Osteocyte (in vitro differentiated cells): ENCODE measurements at places on chromosomes 2 and 18. TPM values are rescaled to one million over a fixed set of nuclear protein-coding genes. Genes with fewer than 3 reads are reported as not detected.

Gene AP1S3
- total RNA-seq = 3.1 and 3.5 TPM in 2 replicates

Gene MC4R
- total RNA-seq = not detected in 2 replicates

Gene SEMA4F
- 12.1 and 14.2 TPM in 2 replicates for total RNA-seq

Gene LOXL3
- total RNA-seq = 58.1 and 62.1 TPM in 2 replicates

Gene STPG4
- 0.37 and 0.56 TPM in 2 replicates for total RNA-seq

Gene FECH
- 28.0 and 31.8 TPM in 2 replicates for total RNA-seq

Gene NABP1
- 10.6 and 12.2 TPM in 2 replicates for total RNA-seq

Gene VWC2L
- total RNA-seq = not detected in 2 replicates

Gene METAP1D
- 6.5 and 8.5 TPM in 2 replicates for total RNA-seq

Gene BOLL
- not detected in 2 replicates for total RNA-seq

Gene CSRNP3
- 1.5 and 1.9 TPM in 2 replicates for total RNA-seq

Gene IRS1
- 19.8 and 20.0 TPM in 2 replicates for total RNA-seq

Gene PAIP2B
- 0.55 and 0.78 TPM in 2 replicates for total RNA-seq

Gene STARD6
- not detected in 2 replicates for total RNA-seq

Gene RNU2-63P
- 4.7 TPM in 1 of 2 replicates, not detected in the other for total RNA-seq

Gene EMILIN1
- 206 and 212 TPM in 2 replicates for total RNA-seq

Gene LONRF2
- total RNA-seq = 0.26 and 0.32 TPM in 2 replicates

Gene TPO
- not detected in 2 replicates for total RNA-seq

Gene IGFBP5
- 1,145 and 1,383 TPM in 2 replicates for total RNA-seq

Gene ANKRD30BL
- not detected in 2 replicates for total RNA-seq

Gene UGT1A8
- total RNA-seq = not detected in 2 replicates

Gene B3GNT7
- 1.1 and 1.5 TPM in 2 replicates for total RNA-seq

Gene C2orf15
- total RNA-seq = 0.26 TPM in 1 of 2 replicates, not detected in the other

Gene CTAGE1
- total RNA-seq = not detected in 2 replicates

Gene UGT1A5
- not detected in 2 replicates for total RNA-seq

Gene CLK1
- total RNA-seq = 92.0 and 96.8 TPM in 2 replicates

Gene ANKRD62
- not detected in 2 replicates for total RNA-seq

Gene TBR1
- 0.30 TPM in 1 of 2 replicates, not detected in the other for total RNA-seq

Gene PRKAG3
- total RNA-seq = not detected in 2 replicates

Gene POMC
- not detected in 2 replicates for total RNA-seq

Gene FAM117B
- total RNA-seq = 8.4 and 9.6 TPM in 2 replicates

Gene KCNJ13
- not detected in 2 replicates for total RNA-seq

Gene AQP12B
- total RNA-seq = not detected in 2 replicates

Gene ABCG8
- total RNA-seq = not detected in 2 replicates

Gene CNTNAP5
- total RNA-seq = not detected in 2 replicates

Gene CCDC178
- total RNA-seq = not detected in 2 replicates

Gene TIMM21
- 22.0 and 23.3 TPM in 2 replicates for total RNA-seq

Gene BMP10
- total RNA-seq = not detected in 2 replicates

Gene RSAD2
- total RNA-seq = not detected in 2 replicates

Gene GNAL
- 1.2 and 1.3 TPM in 2 replicates for total RNA-seq

Gene VAMP8
- 3.1 and 3.8 TPM in 2 replicates for total RNA-seq

Gene CDH20
- not detected in 2 replicates for total RNA-seq

Gene NCKAP1
- 157 and 165 TPM in 2 replicates for total RNA-seq

Gene CACNB4
- 3.4 and 3.6 TPM in 2 replicates for total RNA-seq

Gene IL36RN
- not detected in 2 replicates for total RNA-seq

Gene BCL2
- 2.5 and 3.2 TPM in 2 replicates for total RNA-seq

Gene LAMA1
- 0.30 and 0.34 TPM in 2 replicates for total RNA-seq
